Chondrocyte (in vitro differentiated cells): ENCODE measurements at places on chromosomes 4 and X. TPM values are rescaled to one million over a fixed set of nuclear protein-coding genes. Genes with fewer than 3 reads are reported as not detected.

Gene TRAM1L1
- 4.1 to 5.0 TPM (median 4.2 TPM) in 3 replicates for total RNA-seq

Gene CXCL3
- 0.20 TPM in 1 of 3 replicates, not detected in the others for total RNA-seq

Gene ADGRL3
- 10.0 to 19.6 TPM (median 11.6 TPM) in 3 replicates for total RNA-seq

Gene MAGEA6
- not detected in 3 replicates for total RNA-seq

Gene SSX4B
- not detected in 3 replicates for total RNA-seq

Gene HSFX3
- not detected in 3 replicates for total RNA-seq

Gene SEPTIN6
- total RNA-seq: 29.0 to 32.5 TPM (median 29.1 TPM) in 3 replicates

Gene PAK3
- total RNA-seq: 0.27 to 0.46 TPM (median 0.41 TPM) in 3 replicates
